ENCODE measurements at places on chromosomes 3 and 15.
A peak's percentile ranks its signal among the peaks of the same experiment; 100 is the strongest.

DNA sequence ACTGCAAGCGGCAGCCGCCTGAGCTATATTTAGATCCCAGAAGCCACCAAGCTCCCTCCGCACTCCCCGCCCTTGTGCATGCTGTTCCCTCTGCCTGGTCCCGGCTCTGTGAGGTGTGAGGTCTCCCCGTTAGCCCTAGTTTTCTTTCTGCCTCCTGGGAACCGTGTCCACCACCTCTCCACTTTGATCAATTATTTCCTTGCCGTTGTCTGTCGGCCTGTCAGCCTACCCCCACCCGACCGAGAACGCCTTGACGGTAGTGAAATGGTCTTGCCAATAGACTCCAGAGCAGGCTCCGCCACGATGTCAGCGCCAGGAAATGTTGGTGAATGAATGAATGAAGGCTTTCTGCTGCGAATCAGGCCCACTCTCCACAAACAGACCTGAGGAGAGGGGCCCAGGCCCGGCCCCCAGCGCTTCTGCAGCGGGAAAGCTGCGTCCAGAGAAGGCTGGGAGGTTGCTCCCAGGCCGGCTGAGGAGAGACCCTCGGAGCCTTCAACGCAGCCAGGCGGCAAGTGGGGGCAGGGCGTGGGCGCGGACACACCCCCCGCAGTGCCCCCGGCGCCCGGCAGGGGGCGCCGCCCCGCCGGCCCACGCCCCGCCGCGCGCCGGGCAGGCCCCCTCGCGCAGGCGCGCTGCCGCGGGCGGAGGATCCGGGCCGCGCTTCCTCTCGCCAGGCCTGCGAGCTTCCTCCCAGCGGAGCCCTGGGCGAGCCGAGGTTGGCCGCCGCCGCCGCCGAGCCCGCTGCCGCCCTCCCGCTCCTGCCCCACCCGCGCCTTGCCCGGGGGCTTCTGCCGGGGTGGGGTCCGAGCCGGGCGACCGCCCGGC, at the start of gene CSK:
Gene CSK, plus strand, starts transcription at position 650 of the 828 bp plus-strand sequence. CDS start 16,218 bp downstream, outside the sequence.
- no peaks in the 10 kb centered on the region for H3K36me3 ChIP-seq
- H3K27ac ChIP-seq: peak within 1 kb of the TSS; percentile 79
- H3K4me1 ChIP-seq: peaks cover 71% of the 10 kb centered on the region
- no peak for DNase-seq
- no peaks in the 10 kb centered on the region for H3K27me3 ChIP-seq
- H3K4me3 ChIP-seq: peak within 1 kb of the TSS; percentile 76

DNA sequence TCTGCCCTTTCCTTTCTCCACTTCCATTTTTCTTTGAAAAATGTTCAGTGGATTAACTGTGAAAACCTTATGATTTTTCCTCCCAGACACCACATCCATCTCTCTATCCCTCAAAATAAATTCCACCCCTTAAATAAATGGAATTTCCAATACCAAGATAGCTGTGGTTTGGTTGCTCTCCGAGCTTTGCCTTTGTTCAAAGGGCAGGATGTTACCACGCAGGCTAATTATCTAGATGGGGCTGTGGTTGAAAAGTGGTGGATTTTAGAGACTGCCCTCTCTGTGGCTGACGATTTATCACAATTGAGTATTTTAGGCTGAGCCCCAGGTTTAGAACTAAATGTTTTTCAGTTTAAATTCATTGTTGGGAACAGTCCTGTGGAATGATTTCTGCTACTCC, 36.9 kb upstream of the CMSS1 start:
- H3K27ac ChIP-seq: no peak overlapping the region
- H3K4me1 ChIP-seq: no peaks in the 10 kb centered on the region
- no peak for DNase-seq
- H3K36me3 ChIP-seq: no peaks in the 10 kb centered on the region
- H3K4me3 ChIP-seq: no peak overlapping the region

DNA sequence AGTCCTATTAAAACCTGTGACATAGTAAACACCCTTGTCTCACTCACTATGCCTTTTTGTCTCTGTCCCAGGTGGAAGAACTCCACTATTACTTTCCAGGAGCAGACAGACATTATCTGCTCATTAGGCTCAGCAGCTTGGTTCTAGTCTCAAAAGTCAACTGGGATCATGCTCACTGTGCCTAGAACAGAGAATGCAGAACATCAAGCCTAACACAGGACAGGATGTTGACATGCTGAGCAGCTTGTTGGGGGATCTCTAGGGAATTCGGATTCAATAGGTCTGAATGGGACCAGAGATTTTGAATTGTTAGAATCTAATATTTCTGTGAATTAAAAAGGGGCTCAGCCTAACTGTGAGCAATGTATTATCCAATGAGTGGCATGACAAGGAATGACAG, 6.4 kb downstream of the MB21D2 start:
- no peaks in the 10 kb centered on the region for H3K27me3 ChIP-seq
- no peak for DNase-seq
- H3K4me3 ChIP-seq: no peak overlapping the region
- H3K4me1 ChIP-seq: peaks cover 18% of the 10 kb centered on the region
- H3K36me3 ChIP-seq: no peaks in the 10 kb centered on the region

DNA sequence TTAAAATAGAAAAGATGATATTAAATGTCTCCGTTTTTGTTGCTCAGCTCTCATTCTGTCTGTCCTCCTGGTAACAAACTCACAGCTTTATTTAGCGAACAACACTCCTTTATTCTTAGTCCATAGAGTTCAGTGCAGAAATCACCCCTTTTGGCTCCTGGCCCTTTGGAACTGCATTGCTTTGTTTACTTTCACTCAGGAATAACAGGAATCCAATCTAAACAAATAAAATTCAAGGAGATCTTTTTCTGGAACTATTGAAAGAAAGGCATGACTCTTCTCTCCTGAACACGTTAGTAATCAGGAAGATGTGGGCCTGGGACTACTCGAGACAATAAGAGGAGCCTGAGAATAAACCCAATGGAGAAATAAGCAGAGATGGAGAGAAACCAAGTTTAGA, 409.2 kb downstream of the DIPK2A start:
- no peaks in the 10 kb centered on the region for H3K4me1 ChIP-seq
- H3K27ac ChIP-seq: no peak overlapping the region
- H3K36me3 ChIP-seq: no peaks in the 10 kb centered on the region
- no peak for DNase-seq
- H3K27me3 ChIP-seq: no peaks in the 10 kb centered on the region

GRCh38 chr15:56056626-56057025, 63.2 kb upstream of the NEDD4 start:
- H3K4me3 ChIP-seq: no peak overlapping the region
- DNase-seq: no peak
- H3K4me1 ChIP-seq: peaks cover 5% of the 10 kb centered on the region
- no peak overlapping the region for H3K27ac ChIP-seq
- no peaks in the 10 kb centered on the region for H3K36me3 ChIP-seq
- H3K27me3 ChIP-seq: no peaks in the 10 kb centered on the region

DNA sequence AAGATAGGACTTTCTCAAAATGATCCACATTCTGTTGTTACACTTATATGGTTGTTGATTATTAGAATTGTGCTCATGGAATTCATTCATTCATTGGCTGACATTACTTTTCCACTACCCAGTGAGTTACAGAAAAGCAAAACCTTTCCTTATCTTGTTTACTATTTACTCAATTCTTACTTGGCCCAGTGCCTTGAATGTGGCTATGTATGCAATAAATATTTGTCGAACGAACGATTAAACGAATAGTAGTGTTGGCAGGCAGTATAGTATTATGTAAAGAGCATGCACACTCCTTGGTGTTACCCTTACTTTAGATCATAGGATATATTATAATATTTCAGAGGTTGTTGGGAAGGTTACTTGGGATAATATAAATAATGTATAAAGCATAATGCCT, 31.0 kb downstream of the CTDSPL2 start:
- no peaks in the 10 kb centered on the region for H3K27me3 ChIP-seq
- H3K36me3 ChIP-seq: no peaks in the 10 kb centered on the region
- H3K4me3 ChIP-seq: no peak overlapping the region
- no peak for DNase-seq
- no peak overlapping the region for H3K27ac ChIP-seq
- H3K4me1 ChIP-seq: peaks cover 15% of the 10 kb centered on the region

DNA sequence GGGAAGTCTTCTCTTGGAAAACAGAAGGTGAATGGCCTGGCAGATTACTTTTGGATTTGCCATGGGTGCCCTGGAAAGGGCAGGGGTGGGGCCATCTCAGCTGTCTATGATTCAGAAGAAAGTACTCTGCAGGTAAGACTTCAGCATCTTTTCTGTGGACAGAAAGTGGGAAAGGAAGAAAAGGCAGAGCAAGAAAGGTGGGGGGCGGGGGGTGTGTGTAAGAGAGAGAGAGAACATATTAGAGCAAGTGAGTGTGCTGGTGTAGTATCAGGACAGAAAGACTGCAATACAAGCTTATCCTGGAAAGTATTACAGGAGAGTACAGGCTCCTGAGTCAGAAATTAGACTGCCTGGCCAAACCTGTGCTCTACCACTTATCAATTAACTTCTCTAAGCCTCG, 5.5 kb downstream of the TAGLN3 start:
- no peaks in the 10 kb centered on the region for H3K27me3 ChIP-seq
- no peak overlapping the region for H3K27ac ChIP-seq
- peaks cover 4% of the 10 kb centered on the region for H3K4me1 ChIP-seq
- no peaks in the 10 kb centered on the region for H3K36me3 ChIP-seq
- no peak overlapping the region for H3K4me3 ChIP-seq

GRCh38 chr3:18670759-18671158, 245.6 kb upstream of the SATB1 start:
- no peak overlapping the region for H3K4me3 ChIP-seq
- no peak for DNase-seq
- no peaks in the 10 kb centered on the region for H3K27me3 ChIP-seq
- H3K36me3 ChIP-seq: no peaks in the 10 kb centered on the region

GRCh38 chr3:178714925-178715832, 178.9 kb downstream of the KCNMB2 start:
- H3K4me3 ChIP-seq: no peak overlapping the region
- no peaks in the 10 kb centered on the region for H3K36me3 ChIP-seq
- H3K27me3 ChIP-seq: no peaks in the 10 kb centered on the region
- no peak for DNase-seq
- no peaks in the 10 kb centered on the region for H3K4me1 ChIP-seq

- peaks cover 38% of the 10 kb centered on the region for H3K4me1 ChIP-seq
- H3K27me3 ChIP-seq: no peaks in the 10 kb centered on the region
- no peaks in the 10 kb centered on the region for H3K36me3 ChIP-seq
Observed at GRCh38 chr15:59367022-59367451, 5.6 kb downstream of the MYO1E start.

- H3K4me3 ChIP-seq: peak overlapping the region; percentile 96
- H3K27ac ChIP-seq: peak overlapping the region; percentile 99
- peak; percentile 94 for DNase-seq
- H3K4me1 ChIP-seq: peaks cover 35% of the 10 kb centered on the region
- H3K27me3 ChIP-seq: no peaks in the 10 kb centered on the region
- no peaks in the 10 kb centered on the region for H3K36me3 ChIP-seq
Observed at GRCh38 chr3:150763841-150764483, 993 bp upstream of the SIAH2 start.

DNA sequence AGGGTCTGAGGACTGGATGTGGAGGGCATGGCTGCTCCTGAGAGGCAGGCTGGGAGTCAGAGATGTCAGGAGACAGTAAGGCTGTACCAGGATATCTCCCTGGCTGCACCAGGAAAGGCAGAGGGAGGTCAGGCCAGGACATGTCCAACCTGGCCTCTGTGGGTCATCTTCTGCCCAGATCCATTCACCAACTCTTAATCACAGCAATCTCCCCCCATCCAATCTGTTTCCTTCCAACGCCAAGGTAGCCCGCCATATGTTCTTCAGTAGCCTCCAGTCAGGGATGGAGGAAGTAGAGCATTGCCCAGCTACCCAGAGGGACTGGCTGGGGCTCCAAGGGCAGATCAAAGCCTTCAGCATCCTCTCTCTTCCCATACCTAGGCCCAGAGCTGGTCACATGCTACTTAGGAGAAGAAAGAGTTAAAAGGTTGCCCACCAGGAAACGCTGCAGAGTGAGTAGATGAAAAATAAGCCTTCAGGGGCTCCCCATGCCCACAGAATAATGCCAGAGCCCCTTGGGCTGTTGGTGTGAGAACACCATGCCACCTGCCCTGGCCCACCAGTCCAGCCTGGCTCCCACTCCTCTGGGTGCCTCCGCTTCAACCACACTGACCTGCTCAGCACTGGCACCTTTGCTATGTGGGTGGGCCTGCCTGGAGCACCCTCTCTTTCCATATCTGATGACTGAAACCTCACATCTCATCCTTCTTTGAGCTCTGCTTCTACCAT, 176.8 kb downstream of the MEGF11 start:
- H3K36me3 ChIP-seq: no peaks in the 10 kb centered on the region
- no peak for DNase-seq
- no peaks in the 10 kb centered on the region for H3K27me3 ChIP-seq
- no peak overlapping the region for H3K27ac ChIP-seq
